ENCODE measurements at places on chromosomes 1 and 21.

GRCh38 chr1:245264226-245264625, 109.4 kb downstream of the KIF26B start:
- DNase-seq, result no peak

- DNase-seq, result peak; percentile 48
Observed at GRCh38 chr1:20187103-20187812, 940 bp upstream of the PLA2G2C start.

DNA sequence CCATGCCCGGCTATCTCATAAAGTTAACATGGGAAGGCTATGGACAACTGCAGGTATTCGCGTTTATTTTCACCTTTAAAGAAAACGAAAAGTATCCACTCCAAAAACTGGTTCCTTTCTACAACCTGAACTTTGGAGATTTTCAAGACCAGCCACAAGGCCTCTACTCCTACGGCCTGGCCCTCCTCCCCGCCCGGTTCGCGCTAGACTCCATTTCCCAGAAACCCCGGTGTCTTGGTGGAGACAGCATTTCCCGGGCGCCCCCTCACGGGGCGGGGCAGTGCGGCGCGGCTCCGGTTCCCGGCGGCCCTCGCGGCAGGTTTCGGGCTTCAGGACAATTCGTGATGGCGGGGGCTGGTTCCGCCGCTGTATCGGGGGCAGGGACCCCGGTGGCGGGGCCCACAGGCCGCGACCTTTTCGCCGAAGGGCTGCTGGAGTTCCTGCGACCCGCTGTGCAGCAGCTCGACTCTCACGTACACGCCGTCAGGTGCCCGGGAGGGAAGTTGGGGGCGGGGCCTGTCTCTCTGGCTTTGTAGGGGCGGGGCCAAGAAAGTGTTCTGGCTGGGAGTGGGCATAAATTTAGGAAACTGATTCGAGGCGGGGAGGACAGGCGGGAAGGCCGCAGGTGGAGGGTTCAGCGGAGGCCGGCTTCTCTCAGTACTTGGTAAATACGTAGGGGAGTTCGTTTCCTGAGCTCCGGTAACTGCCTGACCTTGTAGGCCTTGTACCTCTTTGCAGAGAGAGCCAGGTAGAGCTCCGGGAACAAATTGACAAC, at the start of gene SNAPIN:
SNAPIN (plus strand) TSS at position 304 of the 775 bp plus-strand sequence; CDS start at position 345, 41 bp downstream.
- DNase-seq, result peak; percentile 90

DNA sequence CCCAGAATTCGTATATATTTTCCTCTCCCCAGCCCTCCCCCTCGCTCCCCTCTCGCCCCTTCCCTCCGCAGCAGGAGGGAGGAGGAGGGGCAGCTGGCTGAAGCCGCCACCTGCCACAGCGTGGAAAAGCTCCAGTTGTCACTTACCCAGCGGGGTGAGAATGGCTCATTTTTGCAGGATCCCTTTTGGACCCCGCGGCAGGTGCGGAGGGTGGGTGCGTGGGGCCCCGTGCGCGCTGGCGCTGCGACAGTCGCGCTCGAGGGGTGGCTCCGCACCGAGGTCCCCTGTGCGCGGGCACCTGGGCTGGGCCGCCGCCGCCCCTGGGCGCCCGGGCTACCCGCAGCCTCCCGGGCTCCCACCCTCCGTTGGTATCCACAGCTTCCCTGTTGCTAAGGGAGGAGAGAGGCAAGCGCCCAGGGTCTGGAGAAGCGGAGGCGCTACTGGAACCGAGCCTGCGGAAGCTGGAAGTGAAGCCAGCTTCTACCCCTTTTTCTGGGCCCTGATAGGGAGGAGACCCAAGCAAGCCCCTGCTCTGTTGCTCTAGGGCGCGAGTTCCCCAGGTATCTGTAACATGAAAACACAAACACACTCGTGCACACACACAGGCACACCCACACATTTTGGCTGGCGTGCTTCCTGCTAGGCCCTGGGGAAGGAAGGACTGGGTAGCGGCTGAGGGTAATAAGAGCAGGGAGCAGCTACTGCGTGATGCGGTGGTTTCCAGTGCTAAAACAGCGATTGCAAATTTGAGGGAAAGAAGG, at the start of gene ERICH3:
ERICH3 (minus strand) TSS at position 442 of the 761 bp plus-strand sequence; CDS start at position 169, 273 bp downstream.
- no peak for DNase-seq
